Stimulated activated CD8-positive, alpha-beta memory T cell treated with anti-CD3 and anti-CD28 coated beads, Interleukin-4, amount 100 ng/mL, for 1 hour (primary cell): ENCODE measurements at places on chromosomes 7 and 10.

DNA sequence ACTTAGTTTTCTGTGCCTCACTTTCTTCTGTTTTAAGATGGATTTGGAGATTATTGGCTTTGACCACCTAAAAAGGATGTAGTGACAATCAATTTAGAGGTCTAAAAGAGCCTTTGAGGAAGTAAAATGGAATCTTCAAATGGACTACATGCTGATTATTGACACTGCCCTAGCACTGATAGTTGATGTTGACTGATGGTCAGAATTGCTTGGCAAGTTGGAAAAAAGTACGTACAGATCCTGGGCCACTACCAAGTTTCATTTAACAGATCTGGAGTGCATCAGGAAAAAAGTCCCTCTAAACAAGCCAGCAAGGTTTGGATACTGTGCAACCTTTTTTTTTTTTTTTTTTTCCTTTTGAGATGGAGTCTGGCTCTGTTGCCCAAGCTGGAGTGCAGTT, 81.1 kb downstream of the TCF7L2 start:
- DNase-seq: no peak

DNA sequence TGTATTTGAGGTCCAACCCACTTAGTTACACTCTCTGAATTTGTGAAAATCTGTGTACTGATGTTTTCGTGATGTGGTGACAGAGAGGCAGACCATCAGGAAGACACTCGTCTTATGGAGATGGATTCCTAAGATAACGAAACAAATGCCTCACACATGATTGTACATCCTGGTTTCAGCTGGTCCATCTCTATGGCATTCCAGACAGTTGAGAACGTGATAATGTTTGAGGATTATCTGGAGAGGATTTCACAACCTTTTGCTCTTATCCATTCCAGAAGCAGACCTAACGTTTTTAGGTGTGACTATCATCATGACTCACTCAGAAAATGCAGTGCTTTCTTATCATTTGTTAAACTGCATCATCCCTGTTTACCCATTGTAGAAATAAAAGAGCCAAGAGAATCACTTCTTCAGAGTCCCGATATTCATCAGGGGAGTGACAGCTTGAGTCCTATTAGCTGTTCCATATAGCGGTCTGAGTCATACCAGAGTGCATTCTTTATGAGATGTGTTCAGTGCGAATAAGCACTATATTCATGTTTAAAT, 74.5 kb downstream of the BMPER start:
- no peak for DNase-seq

GRCh38 chr7:151081170-151082101, 827 bp upstream of the FASTK start:
- DNase-seq: no peak

GRCh38 chr10:3761904-3762303, 23.1 kb downstream of the KLF6 start:
- no peak for DNase-seq

DNA sequence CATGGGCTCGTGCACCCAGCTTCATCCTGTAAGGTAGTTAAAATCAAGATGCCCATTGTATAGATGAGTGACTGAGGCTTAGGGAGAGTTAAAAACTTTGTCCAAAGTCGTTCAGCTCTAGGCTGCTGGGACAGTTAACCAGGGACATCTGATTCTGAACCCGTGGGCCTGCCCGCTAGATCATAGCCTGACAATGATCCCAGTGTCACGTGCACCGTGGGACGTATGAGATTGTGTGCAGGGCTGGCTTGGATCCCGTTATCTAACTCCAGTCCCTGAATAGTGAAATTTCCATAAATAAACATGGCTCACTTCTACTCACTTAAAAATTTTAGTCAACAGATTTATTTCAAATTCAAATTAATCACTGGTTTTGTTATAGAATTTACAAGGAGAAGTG, 24.9 kb downstream of the C10orf120 start:
- no peak for DNase-seq

- no peak for DNase-seq
Observed at GRCh38 chr10:30842894-30843293, 188.8 kb downstream of the ZNF438 start.

GRCh38 chr7:155961241-155962190, 149.3 kb upstream of the SHH start:
- no peak for DNase-seq

- no peak for DNase-seq
Observed at GRCh38 chr10:123039632-123039930, 30.8 kb downstream of the ACADSB start.

DNA sequence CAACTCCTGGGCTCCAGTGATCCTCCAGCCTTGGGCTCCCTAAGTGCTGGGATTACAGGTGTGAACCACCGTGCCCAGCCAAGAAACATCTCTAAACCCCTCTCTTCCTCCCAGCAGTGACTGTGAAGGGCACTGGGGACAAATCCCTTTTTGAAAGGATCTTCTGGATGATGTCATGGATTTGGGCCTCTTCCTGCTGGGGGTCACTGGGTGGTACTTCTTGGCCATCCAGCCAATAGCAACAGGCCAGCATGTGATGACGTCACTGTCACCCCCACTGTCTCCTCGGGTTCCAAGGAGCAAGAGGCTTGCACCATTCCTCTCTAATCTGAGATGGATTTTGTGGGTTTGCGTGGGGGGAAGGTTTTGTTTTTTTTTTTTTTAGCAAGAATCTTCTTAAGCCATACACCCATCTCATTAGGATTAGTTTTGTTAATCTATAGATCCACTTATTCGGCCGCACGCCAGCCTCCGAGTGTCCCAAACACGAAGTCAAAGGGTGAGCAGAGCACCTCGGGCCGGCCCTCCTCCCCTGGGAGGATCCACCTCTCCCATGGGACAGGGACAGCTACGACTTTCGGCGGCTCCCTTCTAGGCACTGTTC, 29.4 kb upstream of the TNRC18 start:
- DNase-seq: no peak

DNA sequence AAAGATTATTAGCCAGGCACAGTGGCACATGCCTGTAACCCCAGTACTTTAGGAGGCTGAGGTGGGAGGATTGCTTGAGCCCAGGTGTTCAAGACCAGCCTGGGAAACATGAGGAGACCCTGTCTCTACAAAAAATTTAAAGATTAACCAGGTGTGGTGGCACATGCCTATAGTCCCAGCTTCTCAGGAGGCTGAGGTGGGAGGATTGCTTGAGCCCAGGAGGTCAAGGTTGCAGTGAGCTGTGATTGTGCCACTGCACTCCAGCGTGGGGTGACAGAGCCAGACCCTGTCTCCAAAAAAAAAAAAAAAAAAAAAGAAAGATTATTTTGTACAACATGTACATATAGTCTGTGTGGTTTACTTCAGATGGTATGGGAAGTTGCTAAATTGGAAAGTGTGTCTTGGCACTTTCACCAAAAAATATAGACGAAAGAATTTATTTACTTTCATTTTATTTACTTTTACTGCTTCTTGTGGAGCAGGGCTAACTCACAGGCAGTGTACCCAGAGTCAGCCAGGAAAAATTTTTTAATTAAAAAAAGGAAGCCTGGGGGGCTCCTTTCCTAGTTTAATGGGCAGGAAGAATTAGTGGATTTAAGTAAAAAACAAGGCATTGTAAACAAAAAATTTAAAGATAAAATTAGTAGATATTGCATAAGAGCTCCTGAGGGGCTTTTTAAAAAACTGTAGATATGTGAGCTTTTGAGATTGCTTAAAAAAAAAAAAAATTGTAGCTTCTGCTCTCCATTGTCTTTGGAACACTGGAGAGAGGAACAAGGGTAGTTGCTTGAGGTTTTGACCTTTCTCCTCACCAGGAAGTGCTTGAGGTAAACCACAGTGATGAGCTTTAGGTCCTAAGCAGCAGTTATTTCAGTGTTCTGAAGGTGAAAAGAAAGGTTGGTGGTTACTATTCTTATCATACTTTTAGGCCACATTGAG, 44.6 kb upstream of the VDAC2 start:
- no peak for DNase-seq

DNA sequence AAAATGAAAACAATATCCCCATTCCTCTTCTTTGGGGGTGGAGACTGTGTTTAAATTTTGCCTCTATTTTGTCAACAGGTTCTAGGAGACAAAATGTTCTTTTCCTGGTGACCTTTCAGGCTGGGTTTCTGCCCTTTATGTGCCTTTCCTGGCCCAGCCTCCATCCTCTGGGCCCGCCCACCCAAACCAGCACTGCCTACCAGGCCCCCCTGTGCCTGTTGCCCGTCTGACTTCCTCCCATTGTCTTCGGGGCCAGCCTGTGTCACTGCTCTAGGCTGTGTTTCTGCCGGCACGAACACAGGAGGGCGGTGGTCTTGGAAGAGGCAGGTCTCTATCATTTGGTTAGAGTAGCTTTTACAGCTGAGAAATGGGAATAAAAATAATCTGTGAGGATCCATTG, 13.9 kb downstream of the TSPAN14 start:
- DNase-seq: no peak

GRCh38 chr7:157436763-157437480, 100.1 kb downstream of the DNAJB6 start:
- DNase-seq: no peak

- DNase-seq: no peak
Observed at GRCh38 chr10:128873411-128874054, 593.5 kb upstream of the MGMT start.

DNA sequence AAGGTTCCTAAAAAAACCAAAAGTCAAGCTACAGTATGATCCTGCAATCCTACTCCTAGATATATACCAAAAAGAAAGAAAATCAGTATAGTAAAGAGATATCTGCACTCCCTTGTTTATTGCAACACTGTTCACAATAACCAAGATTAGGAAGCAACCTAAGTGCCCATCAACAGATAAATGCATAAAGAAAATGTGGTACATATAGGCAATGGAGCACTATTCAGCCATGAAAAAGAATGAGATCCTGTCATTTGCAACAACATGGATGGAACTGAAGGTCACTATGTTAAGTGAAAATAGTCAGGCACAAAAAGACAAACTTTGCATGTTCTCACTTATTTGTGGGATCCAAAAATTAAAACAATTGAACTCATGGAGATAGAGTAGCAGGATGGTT, 1159.5 kb upstream of the AUTS2 start:
- DNase-seq: no peak

DNA sequence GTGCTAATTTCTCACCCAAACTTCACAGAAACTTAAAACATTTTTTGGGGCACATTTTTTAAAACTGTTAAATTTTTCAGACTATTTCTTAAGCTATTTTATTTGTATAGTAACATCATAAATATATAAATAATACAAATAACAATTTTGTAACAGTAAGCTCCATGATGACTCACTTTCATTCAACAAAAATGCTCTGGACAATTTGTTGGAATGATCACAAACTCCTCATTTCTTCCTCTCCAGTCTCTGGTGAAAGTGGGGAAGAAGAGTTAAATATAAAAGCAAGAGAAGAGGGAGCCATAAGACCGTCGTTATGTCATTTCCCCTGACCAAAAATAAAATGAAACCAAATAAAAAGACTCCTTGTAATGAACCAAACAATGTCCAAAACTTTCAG, 162.4 kb downstream of the AGMO start:
- no peak for DNase-seq

- no peak for DNase-seq
Observed at GRCh38 chr7:150879345-150879744, 27.0 kb downstream of the AOC1 start.

DNA sequence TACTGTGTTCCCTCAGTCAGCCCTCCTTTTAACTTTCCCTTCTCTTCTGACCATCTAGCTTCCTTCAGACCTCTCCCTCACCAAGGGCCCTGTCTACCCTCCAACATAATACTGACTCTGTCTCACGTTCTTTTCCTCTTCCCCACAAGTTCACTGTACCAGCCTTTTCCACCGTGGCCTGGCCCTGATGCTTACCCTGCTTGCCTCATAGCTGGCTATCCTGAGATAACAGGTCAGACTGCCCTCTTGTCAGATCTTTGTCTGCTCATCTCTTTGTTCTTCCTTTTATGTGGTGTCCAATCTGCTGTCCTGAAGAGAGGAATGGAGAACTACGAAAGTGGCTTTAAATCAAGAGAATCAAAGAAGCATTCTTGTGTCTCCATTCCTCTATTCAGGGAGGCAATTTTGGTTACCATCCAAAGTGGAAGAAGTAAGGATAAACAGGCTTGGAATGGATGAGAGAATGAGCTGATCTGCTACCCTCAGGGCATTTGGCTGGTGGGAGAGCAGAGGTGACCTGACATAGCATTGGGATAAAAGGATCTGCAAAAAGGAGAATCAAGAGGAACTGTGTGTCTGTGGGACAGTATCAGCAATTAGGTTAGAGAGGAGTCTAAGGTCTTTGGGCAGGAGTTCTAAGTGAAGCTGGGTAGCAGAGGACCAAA, 8.1 kb downstream of the BTAF1 start:
- DNase-seq: no peak

DNA sequence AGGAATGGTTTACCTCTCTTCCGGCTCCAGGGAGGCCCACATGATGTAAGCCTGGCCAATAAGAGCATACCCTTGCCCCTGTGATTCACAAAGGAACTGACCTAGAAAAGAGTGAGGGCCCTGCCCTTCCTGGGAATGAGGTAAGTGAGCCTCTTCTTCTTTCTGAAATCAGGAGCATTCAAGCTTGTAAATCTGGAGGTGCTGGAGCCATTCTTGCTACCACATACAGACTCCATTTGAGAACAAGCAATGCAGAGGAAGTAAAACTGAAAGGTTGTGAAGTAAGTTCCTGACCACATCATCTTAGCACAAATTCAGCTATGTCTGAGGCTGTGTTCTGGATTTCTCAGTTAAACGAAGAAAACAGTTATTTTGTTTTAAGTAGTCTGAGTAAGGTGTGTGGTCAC, 132.2 kb downstream of the CD36 start:
- no peak for DNase-seq

GRCh38 chr7:42023262-42023661, 213.7 kb downstream of the GLI3 start:
- no peak for DNase-seq

GRCh38 chr10:31484431-31485135, 165.6 kb downstream of the ZEB1 start:
- DNase-seq: no peak

- DNase-seq: no peak
Observed at GRCh38 chr10:3969876-3970666, 185.1 kb upstream of the KLF6 start.

GRCh38 chr10:117792214-117792613, 249.7 kb downstream of the EMX2 start:
- DNase-seq: no peak

DNA sequence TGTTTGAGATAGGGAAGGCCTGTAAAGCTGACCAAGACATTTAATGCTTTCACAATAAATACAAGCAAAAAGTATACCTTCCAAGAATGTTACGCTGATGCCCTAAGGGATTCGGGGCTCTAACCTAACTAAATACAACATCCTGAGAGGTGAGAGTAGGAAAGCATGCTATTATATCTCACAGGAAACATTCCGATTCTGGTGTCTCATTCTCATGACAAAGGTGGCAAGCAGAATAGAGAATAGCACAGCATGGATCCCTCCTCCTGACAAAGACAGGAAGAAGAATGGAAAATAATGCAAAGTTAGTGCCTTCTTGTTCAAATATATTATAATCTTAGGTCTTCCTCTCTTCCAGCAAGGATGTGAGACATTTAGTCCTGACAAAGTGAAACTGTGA, 504.3 kb downstream of the TFEC start:
- DNase-seq: no peak

DNA sequence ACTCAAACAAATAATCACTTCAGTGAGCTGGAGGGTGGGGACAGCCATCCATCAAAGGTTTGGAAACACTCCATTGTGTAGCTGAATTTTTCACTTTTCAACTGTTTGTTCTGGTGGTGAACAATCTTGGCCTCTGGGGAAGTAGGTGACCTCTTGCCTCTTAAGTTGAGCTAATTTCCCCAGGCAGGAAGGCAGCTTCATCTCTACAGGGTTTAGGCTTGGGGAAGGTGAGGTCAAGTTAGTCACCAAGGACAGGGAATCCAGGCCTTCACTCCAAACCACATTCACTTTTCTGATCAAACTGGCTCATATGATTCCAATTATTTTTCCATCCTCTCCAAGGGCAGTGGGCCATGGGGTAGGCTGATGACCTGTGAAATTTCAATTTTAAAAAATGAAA, 138.3 kb upstream of the HABP2 start:
- DNase-seq: no peak
